ENCODE measurements at places on chromosomes 12 and 14.

GRCh38 chr14:104604458-104605449 lies at the start of gene TMEM179:
TMEM179 (minus strand) TSS chr14:104604772; CDS start chr14:104604741, 31 bp downstream.
- DNase-seq: peak; percentile 72

DNA sequence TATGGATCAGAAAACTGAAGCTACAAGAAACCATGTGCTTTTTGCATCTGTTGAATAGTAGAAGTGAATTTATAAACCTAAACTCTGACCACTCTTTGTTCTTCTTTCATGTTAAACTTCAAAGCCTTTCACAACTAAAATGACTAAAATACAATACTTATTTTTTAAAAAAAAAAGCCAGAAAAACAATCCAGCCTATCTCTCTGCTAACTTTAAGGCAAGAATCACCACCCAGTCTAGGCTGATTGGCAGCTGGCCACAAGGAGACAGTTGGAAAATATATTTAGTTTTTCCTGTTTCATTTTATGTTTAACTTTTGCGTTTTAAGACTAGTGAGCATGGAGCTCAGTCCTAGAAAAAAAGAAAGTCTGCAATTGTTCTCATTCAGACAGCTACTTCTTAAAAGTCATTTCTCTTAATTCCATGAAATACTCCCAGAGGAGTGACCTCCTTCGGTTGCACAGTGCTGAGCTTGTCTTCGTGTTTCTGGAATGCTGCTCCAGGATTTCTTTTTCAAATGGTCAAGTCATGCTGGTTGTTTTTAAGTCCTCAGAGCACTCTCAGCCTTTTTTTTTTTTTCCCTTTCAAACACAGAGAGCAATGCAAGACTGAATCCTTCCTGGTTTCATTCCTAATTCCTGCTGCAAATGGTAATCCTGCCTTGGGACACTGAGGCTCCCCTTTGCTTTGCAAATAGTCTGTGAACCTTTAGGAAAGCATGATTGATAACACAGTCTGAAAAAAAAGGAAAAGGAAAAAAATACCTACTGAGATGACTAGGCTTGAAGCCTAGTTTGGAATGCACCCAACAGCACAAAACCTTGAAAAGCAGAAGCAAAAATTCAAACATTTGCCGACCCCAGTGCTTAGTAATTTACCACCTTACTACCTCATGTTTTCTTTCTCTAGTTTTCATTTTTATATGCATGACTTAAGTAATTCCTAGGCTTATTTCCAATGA lies 233.3 kb upstream of the DAAM1 start:
- DNase-seq: no peak

- DNase-seq: no peak
Observed at GRCh38 chr12:105764216-105764835, 374.4 kb downstream of the NUAK1 start.

DNA sequence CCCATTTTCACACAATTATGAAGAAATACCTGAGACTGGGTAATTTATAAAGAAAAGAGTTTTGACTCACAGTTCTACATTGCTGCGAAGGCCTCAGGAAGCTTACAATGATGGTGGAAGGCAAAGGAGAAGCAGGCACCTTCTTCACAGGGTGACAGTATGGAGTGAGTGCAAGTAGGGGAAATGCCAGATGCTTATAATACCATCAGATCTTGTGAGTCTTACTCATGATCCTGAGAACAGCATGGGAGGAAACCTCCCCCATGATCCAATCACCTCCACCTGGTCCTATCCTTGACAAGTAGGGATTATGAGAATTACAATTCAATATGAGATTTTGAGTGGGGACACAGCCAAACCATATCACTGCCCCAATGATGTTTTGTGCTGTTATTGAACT lies 189.3 kb upstream of the CRY1 start:
- DNase-seq: no peak

- DNase-seq: peak; percentile 48
Observed at GRCh38 chr12:108531929-108532848, 17.1 kb downstream of the FICD start.

DNA sequence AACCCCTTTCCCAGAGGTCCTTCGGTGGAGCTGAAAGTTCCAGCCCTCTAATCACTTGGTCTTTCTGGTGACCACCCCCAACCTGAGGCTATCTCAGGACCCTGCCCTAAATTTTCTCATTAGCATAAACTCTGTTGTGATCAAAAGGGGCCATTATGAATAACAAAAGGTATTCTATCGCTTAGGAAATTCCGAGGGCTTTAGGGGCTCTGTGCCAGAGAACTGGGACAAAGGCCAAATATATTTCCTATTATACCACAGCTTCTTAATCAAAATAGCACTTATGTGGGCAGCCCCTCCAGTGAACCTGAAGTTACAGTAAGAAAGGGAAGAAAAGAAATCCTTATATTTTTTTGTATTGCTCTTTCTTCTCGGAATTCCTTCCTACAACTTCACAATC lies 125.3 kb upstream of the NPAS3 start:
- no peak for DNase-seq

DNA sequence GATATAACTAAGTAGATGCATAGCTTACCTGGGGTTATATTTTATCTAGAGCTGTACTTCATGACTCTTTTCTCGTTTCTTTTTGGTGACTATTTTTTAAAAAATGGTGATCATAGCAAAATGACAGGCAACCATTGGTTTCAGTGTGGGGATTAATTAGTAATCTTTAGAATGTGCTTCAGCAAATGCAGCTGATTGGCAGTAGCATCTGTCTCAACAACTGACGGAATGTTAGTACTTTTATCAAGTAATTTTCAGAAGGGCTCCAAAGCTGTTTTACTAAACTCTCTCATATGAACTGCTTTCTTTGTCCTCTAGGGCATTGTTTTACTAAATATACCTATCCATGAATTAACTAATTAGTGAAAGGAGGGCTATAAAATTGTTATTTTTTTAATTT lies 117.6 kb downstream of the TRMT5 start:
- DNase-seq: no peak

- DNase-seq: no peak
Observed at GRCh38 chr12:131603939-131604795, 106.7 kb upstream of the SFSWAP start.

DNA sequence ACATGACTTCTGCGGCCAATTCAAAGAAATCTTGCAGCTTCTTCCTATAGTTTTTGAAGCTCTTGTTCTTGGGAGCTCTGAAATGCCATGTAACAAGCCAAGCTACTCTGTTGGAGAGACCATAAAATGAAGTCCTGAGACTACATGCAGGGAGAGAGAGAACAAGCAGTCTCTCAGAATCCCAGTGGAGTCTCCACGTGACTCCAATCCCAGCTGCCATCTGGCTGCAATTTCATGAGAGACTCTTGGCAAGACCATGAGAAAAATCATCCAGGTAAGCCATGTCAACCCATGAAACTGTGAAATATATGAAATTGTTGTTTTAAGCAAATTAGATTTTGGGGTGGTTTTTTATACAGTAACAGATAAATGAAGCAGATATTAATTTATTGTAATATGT lies 54.4 kb downstream of the KLRG1 start:
- DNase-seq: no peak

GRCh38 chr12:104896146-104896545 lies 61.9 kb downstream of the SLC41A2 start:
- no peak for DNase-seq

- no peak for DNase-seq
Observed at GRCh38 chr14:51727526-51727925, 75.8 kb downstream of the FRMD6 start.

GRCh38 chr14:99947695-99948094 lies 117.5 kb upstream of the EVL start:
- no peak for DNase-seq

DNA sequence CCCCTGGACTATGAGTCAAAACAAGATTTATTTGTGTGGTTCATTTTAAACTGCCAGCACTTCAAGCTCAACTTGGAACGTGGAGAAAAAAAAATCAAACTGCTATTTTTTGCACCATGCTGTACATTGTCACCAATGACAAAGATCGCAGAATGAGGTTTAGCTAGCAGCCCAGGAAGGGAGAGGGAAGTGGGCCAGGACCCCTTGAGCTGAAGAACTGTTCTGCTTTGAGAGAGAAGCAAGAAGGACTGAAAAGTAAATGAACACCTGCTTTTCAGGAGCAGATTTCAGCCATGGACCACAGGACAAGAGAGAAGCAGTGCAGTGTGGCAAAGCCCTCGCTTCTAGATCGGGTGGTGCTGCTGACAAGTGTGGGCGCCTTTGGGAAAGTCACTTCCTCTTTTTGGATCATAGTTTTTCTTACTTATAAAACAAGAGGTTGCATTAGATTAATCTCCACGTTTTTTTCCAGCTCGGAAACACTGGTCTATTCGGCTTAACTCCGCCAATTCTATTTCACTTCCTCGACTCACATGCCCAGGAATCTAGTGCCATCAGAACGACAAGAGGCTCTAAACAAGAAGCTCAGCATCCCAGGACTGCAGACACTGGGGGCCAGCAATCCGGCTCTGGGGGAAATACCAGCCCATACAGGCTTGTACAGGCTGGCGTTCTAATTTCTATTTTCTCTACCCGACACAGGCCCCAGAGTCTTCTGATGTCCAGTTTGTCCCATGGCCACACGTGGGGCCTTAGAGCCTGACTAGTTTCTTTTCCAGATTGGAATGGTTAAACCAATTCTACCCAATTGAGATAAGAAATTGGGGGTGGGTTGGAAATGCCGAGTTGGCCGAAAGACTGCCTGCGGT lies 129.9 kb downstream of the CRACR2A start:
- DNase-seq: no peak

DNA sequence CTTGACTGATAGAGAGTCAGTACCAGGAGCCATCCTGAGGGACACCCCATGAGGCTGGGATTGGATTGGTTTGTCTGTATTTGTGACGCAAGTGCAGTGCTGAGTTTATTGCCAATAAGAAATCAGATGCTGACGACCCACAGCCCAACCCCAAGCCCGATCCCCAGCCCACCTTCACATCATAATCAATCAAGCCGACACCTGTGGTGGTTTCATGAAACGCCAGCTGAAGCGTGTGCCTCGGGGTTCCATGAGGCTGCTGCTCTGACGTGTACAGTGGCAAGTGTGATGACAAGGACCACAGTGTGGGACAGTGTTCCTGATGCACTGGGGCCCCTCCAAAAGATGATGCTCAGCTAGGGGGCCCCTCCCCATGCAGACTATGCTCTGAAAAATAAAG lies 62.1 kb upstream of the C14orf180 start:
- DNase-seq: no peak

GRCh38 chr12:120830052-120830940 lies 73.9 kb downstream of the SPPL3 start:
- DNase-seq: no peak

DNA sequence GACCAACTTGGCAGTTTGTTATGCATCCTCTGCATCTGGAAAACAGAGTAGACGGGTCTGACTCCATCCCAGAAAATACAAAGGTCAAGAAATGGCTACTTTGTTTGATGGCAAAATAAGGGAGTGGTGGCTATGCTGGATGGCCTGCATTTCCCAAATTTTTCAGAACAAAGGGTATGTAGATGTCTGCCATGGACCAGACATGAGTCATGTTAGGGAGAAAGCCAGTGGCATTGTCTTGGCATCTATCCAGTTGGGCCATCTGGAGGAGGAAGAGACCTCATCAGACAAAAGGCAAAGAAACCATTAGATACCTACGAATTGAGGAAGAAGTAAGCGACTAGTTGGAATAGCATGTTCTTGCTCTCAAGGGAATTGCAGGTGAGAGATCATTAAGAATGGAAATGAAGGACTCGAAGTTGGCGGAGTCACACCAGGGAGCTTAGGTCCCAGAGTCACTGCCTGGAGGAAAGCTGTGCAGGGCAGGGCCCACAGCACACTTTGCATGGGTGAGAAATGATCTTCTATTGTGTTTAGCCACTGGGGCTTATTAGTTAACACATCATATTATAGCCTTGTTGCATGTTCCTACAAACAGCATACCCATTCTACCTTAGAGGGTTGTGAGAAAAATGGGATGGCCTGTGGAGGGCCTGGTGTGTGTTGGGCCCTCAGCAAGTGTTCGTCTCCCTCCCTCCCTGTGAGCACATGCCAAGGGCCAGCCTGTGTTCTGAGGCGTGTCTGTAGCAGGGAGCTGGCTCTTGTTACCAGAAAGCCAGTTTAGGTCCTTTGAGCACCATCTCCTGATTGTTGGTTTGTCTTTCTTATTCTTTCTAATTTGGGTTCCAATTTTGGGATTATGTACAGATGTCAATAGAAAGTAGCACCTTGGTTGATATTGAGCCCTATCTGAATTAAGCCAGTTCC lies 119.4 kb downstream of the KTN1 start:
- peak; percentile 60 for DNase-seq

DNA sequence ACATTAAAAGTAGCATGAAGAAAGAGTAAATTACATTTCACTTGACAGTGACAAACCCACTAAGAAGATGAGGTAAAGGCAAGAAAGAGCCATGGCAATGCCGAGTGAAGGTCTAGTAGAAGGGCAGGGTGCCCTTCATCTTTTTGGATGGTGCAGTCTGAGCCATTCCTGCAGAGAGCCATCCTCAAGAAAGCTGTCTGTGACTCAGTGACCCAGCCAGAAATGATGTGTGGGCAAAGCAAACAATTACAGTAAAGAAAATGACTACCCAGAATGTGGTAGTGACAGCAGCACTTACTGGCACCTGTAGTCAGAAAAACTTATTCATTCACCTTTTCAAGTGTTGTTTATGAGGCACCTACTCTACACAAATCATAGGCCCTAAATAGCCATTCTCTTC lies 281.7 kb downstream of the DUSP6 start:
- DNase-seq: no peak

- peak; percentile 68 for DNase-seq
Observed at GRCh38 chr14:53152184-53152886, 788 bp downstream of the DDHD1 start.

DNA sequence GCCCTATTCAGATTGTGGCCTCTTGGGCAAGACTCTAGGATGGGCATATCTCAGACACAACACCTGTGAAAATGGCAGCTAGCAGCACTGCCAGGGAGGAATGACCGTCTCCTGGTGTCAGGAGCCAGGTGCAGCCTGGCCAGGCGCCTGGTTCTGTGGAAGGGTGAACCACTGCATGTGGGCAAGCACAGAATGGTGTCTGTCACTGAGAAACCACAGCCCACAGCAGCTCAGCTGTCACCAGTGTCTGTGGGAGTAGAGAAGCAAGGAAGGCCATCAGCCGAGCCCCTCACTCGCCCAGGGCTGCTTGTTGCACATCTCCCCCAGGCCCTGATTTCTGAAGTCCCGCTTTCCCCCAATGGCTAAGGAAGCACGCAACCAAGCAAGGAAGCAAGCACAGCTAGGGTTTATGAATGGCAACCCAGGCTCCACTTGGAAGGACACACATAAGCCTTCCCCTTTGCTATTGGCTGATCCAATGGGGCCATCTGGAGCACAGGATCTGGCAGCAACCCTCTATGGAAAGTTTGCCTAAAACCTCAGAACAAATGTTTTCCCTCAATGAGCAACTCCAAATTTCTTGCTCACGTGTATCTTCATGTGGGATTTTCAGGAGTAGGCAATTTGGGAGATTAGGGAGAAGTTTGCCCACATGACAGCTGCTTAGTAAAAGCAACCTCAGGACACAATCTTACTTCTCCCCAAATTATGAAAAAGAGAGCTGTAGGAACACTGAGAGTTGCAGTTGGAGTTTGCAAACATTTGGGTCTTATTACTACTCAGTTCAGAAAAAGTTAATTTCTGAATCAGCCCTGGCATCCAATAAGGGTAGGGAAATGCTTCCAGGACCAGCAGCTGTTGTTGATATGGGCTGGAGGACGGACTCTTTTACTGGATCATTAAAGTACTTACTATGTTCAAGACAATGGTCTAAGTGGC lies 44.7 kb downstream of the GPHB5 start:
- DNase-seq: no peak
